ENCODE measurements at places on chromosomes 11 and 22.

DNA sequence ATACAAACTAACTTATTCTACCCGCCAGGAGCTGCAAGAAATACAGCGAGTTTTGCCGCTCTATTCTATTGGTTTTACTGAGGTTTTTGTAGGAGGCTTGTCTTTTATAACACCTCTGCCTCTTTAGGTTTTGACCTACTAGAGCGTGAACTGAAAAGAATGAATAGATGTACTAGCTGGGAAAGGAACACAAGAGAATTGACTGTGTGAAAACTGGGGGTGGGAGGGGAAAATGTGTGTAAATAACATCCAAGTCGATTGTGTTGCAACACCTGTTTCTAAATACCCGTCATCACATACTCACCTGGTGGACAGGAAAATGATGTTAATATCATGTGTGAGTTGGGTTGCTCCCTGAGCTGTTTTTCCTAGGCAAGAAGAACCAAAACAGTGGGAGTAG lies 12.9 kb upstream of the JHY start:
- no peak for DNase-seq

DNA sequence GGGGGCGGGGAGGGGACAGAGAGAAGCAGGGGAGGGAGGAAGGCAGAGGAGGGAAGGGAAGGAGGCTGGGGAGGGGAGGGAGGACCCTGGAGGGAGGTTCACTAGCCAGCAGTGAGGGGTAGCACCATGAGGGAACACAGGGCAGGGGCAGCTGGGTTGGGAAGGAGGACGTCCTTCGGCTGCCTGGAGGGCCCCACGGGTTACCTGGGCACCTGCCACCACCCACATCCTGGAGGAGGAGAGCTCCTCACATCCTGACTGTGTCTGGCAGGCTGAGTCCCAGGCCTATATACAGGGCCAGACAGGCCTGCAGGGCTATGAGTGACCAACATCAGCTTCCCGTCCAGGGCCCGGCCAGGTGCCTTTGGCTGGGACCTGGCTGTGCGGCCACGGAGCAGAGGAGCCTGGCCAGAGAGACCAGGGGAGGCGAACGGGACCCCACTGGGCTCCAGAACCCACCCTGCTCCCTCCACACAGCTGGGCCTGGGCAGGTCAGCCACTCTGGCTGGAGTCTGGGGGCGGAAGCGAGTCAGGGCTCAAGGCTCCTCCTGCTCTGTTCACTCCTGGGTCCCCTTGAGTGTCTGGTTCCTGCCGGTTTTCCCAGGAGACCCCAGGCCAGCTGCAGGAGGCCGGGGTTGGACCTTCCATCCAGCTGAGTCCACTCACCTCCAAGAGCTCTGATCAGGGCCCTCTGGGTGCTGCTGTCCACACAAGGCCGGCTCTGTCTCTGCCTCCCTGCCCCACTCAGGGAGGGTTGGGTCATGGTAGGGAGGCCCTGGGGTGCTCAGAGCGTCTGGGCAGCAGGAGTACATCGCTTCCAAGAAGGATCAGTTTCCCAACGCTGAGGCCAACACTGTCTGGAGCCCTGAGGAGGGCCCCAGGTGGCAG lies 677.7 kb downstream of the BRD1 start:
- no peak for DNase-seq

GRCh38 chr22:22936180-22936914 lies 48.7 kb downstream of the IGLL5 start:
- no peak for DNase-seq

DNA sequence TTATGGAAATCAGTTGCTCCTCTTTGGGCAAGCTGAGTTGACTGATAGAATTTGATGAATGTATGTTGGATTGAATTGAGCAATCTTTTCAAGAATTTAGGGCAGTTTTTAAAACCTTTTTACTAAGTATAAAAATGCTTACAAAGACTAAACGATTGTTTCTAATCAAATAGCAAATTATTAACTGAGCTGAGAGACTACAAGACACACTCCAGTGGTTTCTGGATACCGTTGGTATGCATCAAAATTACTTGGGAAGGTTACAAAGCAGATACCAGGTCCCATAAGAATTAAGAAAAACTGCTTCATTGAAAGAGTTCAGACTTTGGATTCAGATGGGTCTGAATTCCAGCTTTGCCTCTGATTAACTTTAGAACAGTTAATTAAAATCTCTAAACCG lies 721.4 kb downstream of the FAM181B start:
- DNase-seq: no peak

- no peak for DNase-seq
Measured at GRCh38 chr22:44860311-44860710, 107.9 kb downstream of the ARHGAP8 start.

GRCh38 chr11:66343176-66343575 lies 1.7 kb downstream of the BRMS1 start:
- no peak for DNase-seq

DNA sequence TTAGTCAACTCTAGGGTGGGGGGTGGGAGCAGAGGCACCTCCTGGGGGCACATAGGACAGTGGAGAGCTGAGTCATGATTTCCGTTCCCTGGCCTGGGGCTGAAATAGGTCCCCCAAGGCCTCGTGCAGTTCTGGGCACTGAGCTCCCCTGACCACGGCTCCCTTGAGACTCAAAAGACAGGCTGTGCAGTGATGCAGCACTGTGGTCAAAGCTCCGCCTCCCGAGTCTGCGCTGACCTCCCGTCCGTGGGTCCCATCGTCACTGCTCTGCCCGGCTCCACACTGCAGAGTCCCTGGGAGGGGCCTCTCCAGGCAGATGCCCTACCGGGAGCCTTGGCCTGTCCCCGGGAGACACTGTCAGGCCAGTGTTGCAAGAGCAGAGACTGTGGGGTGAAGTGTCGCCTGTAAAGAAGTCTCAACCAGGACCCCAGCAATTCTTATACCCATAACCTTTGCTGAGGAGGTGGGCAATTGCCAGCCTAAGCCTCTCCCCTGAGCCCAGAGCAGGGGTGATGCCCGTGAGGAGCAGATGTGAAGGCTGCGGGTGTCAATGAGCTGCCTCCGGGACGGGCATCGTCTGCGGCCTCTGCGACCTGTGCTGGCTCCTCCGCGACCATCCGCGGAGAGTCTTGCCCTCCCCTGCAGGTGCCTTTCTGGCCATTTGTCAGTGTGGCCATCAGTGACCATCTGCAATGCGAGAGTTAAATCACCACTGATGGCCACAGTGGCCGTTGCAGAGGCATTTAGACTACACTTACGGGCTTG lies 877.3 kb downstream of the BRD1 start:
- peak; percentile 5 for DNase-seq

DNA sequence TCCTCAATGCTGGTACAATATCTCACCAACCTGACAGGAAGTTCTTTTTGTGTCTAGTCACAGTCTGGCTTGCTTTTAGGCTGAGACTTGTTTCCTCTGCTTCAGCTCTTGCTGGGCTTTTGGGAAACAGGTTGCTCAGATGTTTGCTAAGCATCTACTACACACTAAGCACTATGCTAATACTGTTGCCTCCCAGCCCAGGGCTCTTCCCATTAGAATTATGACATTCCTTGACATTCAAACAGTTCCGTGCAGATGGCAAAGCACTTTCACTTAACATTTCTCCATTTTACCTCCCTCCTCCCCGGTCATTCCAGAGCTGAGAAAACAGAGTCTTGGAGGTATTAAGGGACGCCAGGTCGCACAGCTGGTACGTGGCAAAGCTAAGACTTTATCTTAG lies 200.7 kb upstream of the TBCEL start:
- no peak for DNase-seq

GRCh38 chr22:50489363-50490243 lies 2.9 kb downstream of the MIOX start:
- no peak for DNase-seq

All from fibroblast of skin of scalp (primary cell).